ENCODE measurements at places on chromosomes 16 and 17. TPM values are rescaled to one million over a fixed set of nuclear protein-coding genes. Genes with fewer than 3 reads are reported as not detected.

WRAP53 gene
- 7.3 TPM for total RNA-seq

CYGB gene
- total RNA-seq, result 8.9 TPM

DNAH3 gene
- 1.0 TPM for total RNA-seq

SSTR5 gene
- total RNA-seq, result not detected

AXIN2 gene
- 19.8 TPM for total RNA-seq

B9D1 gene
- total RNA-seq, result 3.1 TPM

MT1A gene
- total RNA-seq, result not detected

TBC1D3H gene
- total RNA-seq, result not detected

SLC25A19 gene
- total RNA-seq, result 1.0 TPM

TP53TG3 gene
- total RNA-seq, result not detected

COPS3 gene
- total RNA-seq, result 89.2 TPM

KRT17 gene
- 2.1 TPM for total RNA-seq

PRAC2 gene
- total RNA-seq, result not detected

PRSS27 gene
- total RNA-seq, result not detected

WSCD1 gene
- total RNA-seq, result 33.4 TPM

CLEC18B gene
- total RNA-seq, result 2.1 TPM

FLYWCH1 gene
- 11.0 TPM for total RNA-seq

Measured in skeletal muscle tissue (tissue), 5 donors.